ENCODE measurements at places on chromosomes 7 and 10.

- DNase-seq, result no peak
Observed at GRCh38 chr7:156224833-156225225, 412.6 kb upstream of the SHH start.

DNA sequence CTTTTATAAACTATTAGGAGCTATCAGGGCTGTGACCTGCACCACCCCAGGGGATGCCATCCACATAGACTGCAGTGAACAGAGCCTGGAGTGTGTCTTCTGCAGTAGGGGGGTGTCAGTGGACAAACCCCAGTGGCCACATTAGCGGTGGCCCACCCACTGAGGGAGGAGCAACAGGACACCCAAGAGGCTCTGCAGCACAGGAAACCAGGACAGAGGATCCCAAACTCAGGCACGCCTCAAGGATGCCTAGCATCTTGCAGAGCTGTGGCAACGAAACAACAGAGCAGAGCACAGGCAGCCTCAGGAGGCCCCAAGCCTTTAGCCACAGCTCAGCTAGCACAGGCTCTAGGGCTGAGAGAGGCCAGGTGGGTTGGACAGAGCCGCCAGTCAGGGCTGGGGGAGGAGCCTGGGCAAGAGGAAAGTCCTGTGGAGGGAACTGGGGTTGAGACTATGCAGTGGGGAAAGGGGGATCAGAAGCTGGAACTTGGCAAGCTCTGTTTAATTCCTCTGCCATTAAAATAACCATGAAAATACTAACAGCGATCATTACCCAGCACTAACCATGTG is 53.8 kb downstream of the GRID1 start:
- DNase-seq, result no peak

- no peak for DNase-seq
Observed at GRCh38 chr7:150703209-150703608, 13.2 kb upstream of the GIMAP1 start.

- DNase-seq, result no peak
Observed at GRCh38 chr7:130442601-130443000, 1.8 kb upstream of the CEP41 start.

DNA sequence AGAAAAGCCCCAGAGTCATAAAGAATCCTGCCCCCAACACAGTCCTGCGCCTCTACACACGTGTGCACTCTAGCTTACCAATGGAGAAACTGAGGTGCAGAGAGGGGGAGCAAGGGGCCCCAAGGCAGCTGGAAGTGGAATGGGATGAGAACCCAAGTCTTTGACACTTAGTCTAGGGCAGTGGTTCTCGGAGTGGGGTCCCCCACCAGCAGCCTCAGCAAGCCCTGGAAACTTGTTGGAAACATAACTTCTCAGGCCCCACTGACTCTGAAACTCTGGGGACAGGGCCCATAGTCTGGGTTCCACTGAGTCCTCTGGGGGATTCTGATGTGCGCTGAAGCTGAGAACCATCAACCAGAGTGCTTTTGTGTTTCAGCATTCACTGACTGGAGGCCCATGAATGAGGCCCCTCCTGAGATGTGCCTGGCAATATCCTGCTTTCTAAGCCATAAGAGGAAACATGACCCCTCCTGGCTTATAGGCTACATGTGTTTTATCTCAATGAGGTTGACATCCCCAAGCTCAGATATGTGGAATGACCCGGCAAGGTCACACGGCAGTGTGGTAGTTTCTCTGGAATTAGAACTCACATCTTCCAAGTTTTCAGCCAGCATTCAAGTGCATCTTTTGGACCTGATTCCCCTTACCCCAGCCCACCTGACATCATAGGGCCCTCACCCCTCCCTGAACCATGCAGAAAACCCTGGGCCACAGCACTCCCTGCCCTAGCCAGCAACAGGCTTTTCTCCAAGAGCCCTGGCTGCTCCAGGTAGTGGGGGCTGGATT is 147.3 kb upstream of the PCBD1 start:
- no peak for DNase-seq

All from ELR (cell line).